Lung (tissue), 17 donors: ENCODE measurements at places on chromosomes 13 and 19. TPM values are rescaled to one million over a fixed set of nuclear protein-coding genes. Genes with fewer than 3 reads are reported as not detected.

The OXGR1 gene
- 0.71 TPM for total RNA-seq

The ELSPBP1 gene
- total RNA-seq: not detected

The GPC6 gene
- total RNA-seq: 7.3 TPM

The ADGRE3 gene
- 1.6 TPM for total RNA-seq

The TNFRSF19 gene
- total RNA-seq: 68.0 TPM

The ZNF433 gene
- total RNA-seq: 5.8 TPM

The NDUFA3 gene
- total RNA-seq: 12.8 TPM

The CYP4F12 gene
- total RNA-seq: 4.2 TPM

The MUC16 gene
- total RNA-seq: 1.1 TPM

The P2RY11 gene
- 3.3 TPM for total RNA-seq

The ARHGAP33 gene
- 16.2 TPM for total RNA-seq

The KLK14 gene
- 3.9 TPM for total RNA-seq

The RFPL4A gene
- total RNA-seq: not detected

The BAX gene
- total RNA-seq: 109 TPM

The KCNN4 gene
- total RNA-seq: 13.5 TPM

The FXYD1 gene
- total RNA-seq: 27.5 TPM

The PCDH8 gene
- total RNA-seq: 0.28 TPM
